ENCODE measurements at places on chromosomes 5 and 9.

- DNase-seq: no peak
Measured at GRCh38 chr5:75058986-75059535, 6.7 kb upstream of the GCNT4 start.

GRCh38 chr9:127907867-127908659, 8.7 kb upstream of the ST6GALNAC6 start:
- DNase-seq: no peak

- no peak for DNase-seq
Measured at GRCh38 chr5:21237461-21237860, 1249.5 kb upstream of the CDH18 start.

DNA sequence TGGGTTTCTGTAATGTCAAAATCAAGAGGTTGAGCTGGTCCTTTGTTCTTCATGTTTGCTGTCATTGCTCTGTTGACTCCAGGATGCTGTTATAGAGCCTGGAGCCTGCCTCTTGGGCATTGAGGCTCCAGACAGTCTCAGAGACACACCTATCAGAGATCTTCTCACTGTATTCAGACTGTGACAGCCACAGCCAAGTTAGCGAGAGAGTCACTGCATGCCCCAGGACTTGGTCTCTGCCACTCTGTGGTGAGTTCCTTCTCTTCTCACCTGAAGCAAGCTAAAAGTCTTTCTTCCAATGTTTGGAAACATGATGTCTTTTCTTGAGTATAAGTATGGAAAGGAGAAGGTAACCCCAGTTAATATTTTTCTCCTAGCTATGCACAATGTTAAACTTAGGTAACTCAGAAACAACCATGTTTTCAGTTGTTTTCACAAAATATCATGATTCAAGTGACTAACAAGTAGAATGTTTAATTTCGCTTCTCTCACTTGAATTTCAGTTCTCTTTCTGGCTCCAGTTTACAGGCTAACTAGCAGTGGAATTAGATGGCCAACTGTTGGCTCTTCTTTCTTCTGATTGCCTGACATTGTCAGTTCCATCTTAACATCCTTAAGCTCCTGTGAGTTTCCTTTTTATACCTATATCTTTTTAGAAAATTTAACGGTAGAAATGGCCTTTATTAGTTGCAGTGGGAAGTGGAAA, 20.6 kb upstream of the ZFYVE16 start:
- DNase-seq: no peak

- DNase-seq: no peak
Measured at GRCh38 chr9:91841591-91841990, 108.4 kb downstream of the ROR2 start.

GRCh38 chr9:69743930-69744329, 15.9 kb downstream of the PTAR1 start:
- DNase-seq: no peak

- DNase-seq: no peak
Measured at GRCh38 chr9:77291714-77292113, 114.4 kb downstream of the VPS13A start.

Data from hippocampal formation (tissue), 2 donors.